ENCODE measurements at places on chromosomes 11 and 22.

- DNase-seq: no peak
These were observed 3.8 kb upstream of the WEE1 start for GRCh38 chr11:9569588-9570164.

DNA sequence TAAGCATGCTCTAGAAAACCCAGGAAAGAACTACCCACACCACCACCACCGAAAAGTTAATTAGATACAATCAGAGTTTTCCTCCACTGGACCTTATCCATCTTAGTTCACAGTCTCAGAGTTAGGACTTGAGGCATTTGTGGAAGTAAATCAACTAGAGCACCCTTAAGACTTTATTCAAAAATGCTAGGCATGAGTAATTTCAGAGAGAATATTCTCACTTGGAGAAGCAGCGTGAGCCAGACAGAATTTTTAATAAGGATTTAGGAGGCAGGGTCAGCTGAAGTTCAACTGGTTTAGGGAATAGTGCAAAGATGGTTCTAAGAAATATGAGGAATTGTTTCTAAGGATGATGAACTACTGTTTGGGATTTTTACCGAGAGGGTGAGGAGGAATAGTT lies 1.2 kb upstream of the OLFML1 start:
- no peak for DNase-seq

DNA sequence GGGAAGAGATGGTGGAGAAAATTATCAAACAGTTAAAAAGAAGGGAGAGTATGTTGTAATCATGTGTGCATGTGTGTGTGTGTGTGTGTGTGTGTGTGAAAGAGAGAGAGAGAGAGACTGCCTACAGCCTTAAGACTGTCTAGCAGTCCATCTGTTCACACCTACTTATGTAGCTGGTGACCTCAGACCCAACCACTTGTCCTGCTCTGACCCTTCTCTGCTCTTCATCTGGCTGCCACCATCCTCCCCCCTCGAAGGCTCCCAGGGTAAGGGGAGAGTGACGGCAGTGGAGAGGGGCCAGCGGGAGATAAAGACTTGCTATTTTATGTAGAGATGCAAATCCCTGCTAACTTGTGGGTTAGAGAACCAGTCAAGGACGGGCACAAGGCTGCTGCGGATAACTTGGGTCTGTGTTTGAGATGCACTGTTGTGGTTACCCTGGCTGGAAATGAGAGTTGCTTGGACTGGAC lies 24.9 kb upstream of the GRAMD1B start:
- no peak for DNase-seq

- DNase-seq: no peak
These were observed 3.1 kb downstream of the ARHGAP1 start for GRCh38 chr11:46697303-46697702.

DNA sequence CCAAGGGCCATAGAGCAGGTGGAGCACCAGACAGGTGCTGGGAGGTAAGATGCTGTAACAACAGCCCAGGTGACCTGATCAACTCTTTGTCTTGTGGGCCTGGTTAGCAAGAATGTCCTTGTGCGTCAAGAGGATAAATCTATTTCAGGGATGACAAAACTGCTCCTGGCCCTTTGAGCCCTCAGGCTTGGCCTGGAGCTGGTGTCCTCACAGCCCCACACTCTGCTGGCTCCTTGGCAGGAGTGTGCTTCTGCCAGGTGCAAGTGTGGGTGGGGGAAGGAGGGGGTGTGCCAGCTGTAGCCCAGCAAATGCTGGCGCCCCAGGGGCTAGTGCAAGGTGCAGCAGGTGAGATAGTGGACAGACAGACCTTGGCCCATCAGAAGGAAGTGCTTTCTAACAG lies 19.5 kb downstream of the AMPD3 start:
- DNase-seq: no peak

GRCh38 chr22:43991316-43992020 lies 32.6 kb upstream of the PARVB start:
- no peak for DNase-seq

DNA sequence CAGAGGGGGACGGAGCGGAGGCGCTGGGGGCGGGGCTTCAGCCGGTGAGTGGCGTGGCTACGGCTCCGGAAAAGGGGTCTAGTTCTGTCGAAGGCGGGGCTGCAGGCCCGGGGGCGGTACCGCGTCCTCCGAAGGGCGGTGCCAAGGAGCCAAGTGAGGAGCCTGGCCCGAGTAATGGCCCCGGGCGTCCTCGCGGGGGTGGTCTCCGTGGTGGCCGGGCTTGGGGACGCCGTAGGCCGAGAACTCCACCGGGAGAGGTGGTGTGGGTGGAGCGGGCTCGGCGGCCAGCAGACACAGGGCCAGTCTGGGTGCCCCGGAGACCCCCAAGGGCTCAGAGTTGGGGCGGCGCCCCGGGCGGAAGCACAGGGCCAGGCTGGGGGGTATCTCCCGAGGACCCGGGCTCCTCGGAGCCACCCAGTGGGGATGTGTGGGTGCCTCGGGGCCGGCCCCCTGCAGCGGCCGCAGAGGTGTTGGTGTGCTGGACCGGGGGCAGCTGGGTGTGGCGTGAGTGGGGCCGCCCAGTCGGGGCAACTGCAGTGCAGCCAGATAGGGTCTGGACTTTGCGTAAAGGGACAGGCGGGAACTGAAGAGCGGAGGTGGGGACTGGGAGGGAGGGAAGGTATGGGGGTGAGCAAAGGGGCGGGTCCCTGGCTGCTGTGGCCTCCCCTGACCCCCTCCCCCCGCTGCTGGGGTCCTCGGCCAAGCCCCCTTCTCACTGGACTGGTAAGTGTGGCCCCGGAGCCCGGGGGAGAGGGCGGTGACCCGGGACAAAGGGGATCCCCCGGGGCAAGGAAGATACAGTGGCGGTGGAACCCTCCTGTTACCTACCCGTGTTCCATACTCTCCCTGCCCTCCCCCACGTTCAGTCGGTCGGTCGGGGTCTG lies 838 bp downstream of the FKBP2 start:
- no peak for DNase-seq

DNA sequence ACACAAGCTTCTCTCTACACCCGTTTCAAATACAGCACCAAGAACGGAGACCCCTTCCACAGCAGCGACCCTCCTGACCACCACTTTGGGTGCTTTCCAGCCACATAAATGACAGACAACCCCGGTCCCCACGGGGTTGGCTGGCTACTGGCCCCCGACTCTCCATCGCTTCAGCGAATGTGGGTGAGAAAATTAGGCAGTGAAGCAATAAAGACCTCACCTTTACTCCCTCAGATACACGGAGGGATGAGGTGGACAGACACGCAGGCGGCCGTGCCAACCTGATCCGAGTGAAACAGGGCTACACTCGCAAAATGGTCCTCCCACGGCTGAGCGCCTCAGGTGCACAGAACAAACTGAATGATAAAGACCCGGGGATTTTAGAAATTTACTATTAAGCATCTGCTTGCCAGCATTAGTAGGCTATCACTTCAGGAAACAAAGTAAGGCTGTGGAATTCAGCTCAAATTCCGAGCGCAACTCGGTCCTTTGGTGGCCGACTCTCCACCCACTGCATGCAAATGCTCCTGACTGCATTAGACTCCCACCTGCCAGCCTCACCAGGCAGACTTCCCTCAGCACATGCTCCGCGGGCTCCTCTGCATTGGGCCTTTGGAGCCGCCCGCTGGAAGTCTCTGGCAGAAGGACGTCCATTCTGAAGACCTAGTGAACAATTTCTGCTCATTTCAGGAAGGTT lies 12.8 kb upstream of the EFCAB6 start:
- DNase-seq: no peak

DNA sequence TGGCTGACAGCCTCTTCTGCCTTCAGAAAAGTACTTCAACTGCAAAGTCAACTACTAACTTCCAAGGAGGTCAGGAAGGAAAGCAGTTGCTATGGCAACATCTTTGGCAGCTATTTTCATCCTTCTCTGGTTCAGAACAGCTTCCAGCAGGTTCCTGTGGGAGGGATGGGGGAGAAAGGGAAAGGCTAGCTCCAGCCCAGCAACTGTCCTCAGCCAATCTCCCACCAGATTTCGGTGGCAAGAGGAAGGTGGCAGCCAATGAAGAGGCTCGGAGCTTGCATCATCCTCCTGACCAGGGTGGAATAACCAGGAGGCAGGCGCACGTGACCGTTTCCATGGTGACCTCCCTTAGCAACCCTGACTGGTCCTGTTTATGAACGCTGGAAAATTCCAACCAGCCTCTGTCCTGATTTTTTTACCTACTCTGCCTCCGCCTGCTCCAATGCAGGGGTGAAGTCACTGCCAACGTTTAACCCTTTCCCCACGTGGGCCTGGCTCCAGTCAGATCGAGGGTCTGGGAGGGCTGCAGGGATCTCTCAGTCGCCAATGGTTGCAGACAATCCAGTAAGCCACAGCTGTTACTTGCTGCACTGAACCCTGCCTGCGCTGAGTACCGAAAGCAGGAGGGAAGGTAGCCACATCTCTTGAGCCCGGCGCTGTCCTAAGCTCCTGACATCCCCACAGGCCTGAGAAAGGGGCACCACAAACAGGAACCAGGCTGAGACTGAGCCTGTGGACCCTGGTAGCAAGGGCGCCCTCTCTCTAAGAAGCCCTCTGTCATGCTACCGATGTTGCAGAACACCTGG lies 11.2 kb upstream of the MALAT1 start:
- peak; percentile 93 for DNase-seq

- peak; percentile 51 for DNase-seq
These were observed 24.1 kb downstream of the USP35 start for GRCh38 chr11:78212586-78213371.

- no peak for DNase-seq
These were observed 144.4 kb upstream of the TEAD1 start for GRCh38 chr11:12529793-12530192.

DNA sequence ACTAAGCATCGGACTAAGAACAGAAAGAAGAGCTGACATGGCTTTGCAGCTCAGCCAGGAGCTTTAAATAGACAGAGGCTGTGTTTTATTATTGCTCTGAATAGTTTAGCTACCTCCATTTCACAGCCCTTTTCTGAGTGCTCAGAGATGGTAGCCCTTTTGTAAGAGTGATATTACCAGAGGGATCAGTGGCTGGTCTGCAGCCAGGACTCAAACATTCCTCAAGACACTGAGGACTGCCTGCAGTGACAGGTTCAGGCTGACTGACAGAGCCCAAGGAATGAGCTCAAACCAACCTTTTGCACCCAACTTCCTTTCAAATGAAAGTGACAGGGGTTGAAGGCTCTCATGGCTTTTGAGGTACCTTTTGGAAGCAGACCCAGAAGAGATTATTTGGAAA lies 189.0 kb downstream of the DDX10 start:
- peak; percentile 24 for DNase-seq

GRCh38 chr11:102886999-102887398 lies 12.2 kb upstream of the MMP12 start:
- peak; percentile 32 for DNase-seq

DNA sequence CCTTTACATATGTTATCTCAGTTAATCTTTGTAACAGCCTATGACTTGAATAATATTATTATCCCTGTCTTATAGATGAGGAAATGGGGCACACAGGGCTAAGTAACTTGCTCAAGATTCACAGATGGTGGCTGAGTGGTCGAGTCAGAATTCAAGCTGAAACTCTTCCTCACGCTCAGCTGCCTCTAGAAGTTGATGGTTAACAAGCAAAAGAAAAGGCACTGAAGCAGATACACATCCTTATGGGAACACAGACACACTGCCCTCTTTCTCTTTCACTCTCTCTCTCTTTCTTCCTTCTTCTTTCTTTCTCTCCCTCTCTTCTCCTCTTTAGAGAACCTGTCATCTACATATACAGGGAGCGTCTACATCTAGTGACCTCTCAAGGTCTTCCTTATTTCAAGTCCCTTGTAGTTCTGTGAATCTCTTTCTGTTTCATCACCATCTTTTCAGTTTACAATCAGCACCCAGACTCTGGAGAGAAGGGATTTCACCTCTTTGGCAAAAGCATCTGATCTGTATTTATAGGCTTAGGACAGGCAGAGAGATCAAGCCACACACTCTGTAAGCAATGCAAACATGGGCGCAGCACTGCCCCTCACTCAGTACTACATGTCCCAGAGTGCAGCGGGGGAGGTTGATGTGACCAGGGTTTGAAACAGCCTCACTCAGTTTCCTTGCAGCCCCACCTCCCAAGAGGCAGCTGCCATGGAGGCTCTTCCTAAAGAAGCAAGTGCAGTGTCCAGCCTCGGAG lies 75.7 kb downstream of the GRAMD1B start:
- DNase-seq: no peak

Data from AG20443 (cell line).